CD4-positive, alpha-beta memory T cell (primary cell): ENCODE measurements at places on chromosomes 13 and 19.
A peak's percentile ranks its signal among the peaks of the same experiment; 100 is the strongest.

DNA sequence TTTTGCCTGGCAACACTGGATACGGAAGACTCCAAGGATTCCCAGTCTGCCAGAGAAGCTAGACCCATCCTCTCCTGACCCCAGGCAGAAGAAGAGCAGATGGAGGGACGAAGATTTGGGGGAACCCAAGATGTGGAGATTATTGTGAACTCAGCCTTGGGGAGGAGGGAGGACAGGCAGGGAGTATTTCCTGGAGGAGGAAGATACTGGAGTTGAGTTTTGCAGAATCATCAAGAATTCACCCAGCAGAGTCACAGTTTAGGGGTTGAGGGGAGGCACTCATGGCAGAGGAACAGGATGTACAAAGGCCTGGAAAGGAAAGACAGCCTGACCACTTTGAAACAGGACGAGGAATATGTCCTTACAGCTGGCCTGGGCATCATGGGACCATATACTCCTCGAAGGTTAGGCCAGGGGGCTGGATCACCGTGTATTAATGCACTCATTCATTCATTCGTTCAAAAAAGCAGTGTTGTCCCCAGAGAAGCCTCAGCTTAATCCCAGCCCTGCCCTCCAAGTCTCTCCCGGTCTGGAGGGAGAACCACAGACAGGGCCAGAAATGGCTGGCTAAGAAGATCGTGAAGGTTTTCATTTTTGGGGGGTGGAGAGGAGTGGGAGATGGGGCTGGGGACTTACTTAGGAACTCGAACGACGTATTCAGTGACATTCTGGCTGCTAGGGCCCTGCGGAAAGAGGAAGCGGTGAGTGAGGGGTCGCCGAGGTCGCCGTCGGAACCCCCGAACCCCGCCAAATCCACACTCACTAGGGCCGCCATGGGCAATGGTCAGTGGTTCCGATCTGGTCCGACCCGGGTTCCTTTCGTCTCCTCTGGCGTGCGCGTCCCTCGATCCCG lies 517 bp downstream of the GTF2F1 start:
- H3K36me3 ChIP-seq, result peaks cover 20% of the 10 kb centered on the region
- peaks cover 15% of the 10 kb centered on the region for H3K4me1 ChIP-seq
- DNase-seq, result no peak
- peak overlapping the region; percentile 96 for H3K27ac ChIP-seq

GRCh38 chr13:45885194-45885593 lies 33.6 kb upstream of the SIAH3 start:
- H3K4me1 ChIP-seq, result no peaks in the 10 kb centered on the region
- H3K36me3 ChIP-seq, result no peaks in the 10 kb centered on the region
- H3K27ac ChIP-seq, result no peak overlapping the region
- no peak for DNase-seq
- no peak overlapping the region for H3K4me3 ChIP-seq

DNA sequence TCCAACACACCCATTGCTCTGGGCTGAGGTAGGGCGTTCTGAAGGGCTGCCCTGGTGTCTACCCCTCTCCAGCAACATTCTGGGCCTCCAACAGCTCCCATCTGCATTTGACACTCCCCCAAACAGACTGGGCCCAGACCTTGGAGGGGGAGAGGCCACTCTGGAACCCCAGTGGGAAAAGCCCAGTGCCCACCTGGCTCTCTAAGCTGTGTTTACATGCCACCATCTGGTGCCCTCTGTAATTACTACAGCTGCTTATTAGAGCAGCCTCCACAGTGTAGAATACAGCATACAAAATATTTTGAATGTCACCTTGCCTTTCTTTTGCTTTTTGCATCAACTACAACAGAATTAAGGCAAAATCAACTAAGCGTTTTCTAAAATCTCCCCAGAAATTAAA lies 35.8 kb upstream of the TM9SF2 start:
- no peaks in the 10 kb centered on the region for H3K36me3 ChIP-seq
- DNase-seq, result no peak
- H3K4me3 ChIP-seq, result no peak overlapping the region
- no peak overlapping the region for H3K27ac ChIP-seq
- H3K4me1 ChIP-seq, result peaks cover 22% of the 10 kb centered on the region

- H3K4me3 ChIP-seq, result no peak overlapping the region
- H3K27me3 ChIP-seq, result no peaks in the 10 kb centered on the region
- no peaks in the 10 kb centered on the region for H3K36me3 ChIP-seq
- H3K27ac ChIP-seq, result no peak overlapping the region
- H3K4me1 ChIP-seq, result no peaks in the 10 kb centered on the region
Measured at GRCh38 chr13:36068566-36068965, 62.6 kb downstream of the DCLK1 start.

GRCh38 chr19:7897292-7897691 lies 6.4 kb upstream of the MAP2K7 start:
- H3K27ac ChIP-seq, result no peak overlapping the region
- H3K4me3 ChIP-seq, result no peak overlapping the region
- no peaks in the 10 kb centered on the region for H3K4me1 ChIP-seq
- no peak for DNase-seq
- no peaks in the 10 kb centered on the region for H3K36me3 ChIP-seq
